ENCODE measurements at places on chromosomes 13 and 19.

DNA sequence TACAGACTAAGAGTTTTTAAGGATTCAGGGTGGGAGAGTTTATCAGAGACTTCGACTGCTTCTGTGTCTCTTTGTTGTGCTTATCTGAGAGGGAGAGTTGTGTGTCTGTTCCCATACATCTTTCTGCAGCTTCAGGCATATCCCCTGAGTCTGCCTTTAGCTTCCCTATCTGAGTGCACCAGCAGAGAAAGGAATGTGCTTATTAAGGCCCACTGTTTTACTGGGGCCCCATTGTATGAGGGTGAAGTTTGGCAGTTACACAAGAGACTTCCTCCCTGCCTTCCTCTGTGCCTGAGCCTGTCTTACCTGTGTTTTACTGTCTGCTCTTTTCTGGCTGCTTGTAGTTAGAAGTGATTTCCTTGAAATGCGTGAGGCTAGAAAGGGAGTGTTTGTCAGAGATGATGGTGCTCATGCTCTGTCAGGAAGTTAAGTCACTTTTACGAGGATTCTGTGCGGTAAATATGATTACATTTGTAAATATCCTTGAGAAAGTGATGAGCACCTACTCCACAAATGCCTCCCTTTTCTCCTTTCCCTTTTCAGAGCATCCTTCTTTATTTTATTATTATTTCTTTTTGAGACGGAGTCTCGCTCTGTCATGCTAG, 1228.9 kb upstream of the MIR17HG start:
- DNase-seq = no peak

DNA sequence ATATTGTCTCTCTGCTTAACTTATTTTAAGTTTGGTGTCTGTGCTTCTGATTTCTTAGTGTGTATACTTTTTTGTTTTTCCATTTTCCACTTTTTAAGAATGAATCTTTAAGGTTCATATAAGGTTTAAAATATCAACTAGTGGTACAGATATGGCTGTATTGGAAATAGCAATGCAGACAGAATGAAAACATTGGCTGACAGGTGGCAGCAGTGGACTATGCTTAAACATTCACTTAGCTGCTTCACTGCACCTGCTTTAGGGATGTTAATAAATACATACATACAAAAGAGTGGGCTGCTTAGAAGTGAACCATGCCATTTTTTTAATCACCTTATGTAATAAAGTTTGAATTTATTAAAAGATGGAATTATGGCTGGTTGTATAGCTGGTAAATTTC, 27.3 kb downstream of the TM9SF2 start:
- DNase-seq = no peak

GRCh38 chr13:66305961-66306617, 924.0 kb downstream of the PCDH9 start:
- no peak for DNase-seq

DNA sequence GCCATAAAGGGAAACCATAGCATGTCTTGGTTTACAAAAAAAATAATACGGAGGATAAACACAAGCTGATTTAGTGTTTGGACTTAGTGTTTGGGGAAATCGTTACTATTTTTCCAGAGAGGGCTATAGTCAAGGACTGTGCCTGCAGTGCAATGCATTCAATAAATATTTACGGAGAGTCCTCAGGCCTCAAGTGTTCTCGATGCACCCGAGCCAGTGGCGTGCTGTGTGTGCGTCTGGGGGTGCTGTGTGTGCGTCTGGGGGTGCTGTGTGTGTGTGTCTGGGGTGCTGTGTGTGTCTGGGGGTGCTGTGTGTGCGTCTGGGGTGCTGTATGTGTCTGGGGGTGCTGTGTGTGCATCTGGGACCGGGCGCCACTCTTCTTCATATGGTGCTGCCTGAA, 71.7 kb upstream of the GTF3A start:
- DNase-seq = no peak

- no peak for DNase-seq
Measured at GRCh38 chr13:110572778-110573118, 11.2 kb upstream of the RAB20 start.

DNA sequence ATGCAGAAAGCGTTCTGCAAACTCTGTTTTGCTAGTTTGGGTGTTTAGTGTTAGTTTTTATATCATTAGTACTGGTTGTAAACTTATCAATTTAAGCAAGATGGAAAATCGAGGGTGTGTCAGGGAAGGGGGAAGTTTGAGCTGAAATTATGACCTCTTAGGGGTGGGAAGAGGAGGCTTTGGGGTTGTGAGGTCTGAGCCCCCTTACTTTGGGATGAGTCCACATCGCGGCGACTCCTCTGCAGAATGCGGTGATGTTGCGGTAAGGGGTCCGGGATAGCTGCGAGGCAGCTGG, 743 bp upstream of the NDUFS7 start:
- no peak for DNase-seq

- no peak for DNase-seq
Measured at GRCh38 chr19:11581740-11582139, 4.3 kb upstream of the ACP5 start.

DNA sequence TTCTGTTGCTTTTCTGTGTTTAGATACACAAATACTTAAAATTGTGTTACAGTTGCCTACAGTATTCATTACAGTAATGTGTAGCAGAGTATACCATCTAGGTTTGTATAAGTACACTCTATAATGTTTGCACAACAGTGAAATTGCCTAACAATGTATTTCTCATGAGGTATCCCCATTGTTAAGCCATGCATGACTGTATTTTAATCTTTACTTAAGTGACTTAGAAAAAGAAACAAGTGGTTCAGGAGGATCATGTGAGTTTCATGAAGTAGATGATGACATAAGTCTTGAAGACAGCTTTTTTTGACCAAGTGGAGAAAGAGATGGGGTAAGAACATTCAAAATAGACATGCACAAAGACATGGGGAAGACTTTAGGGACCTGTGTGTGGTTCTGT, 8.4 kb upstream of the KCTD4 start:
- no peak for DNase-seq

GRCh38 chr19:7870571-7871436, 3.4 kb downstream of the PRR36 start:
- no peak for DNase-seq

DNA sequence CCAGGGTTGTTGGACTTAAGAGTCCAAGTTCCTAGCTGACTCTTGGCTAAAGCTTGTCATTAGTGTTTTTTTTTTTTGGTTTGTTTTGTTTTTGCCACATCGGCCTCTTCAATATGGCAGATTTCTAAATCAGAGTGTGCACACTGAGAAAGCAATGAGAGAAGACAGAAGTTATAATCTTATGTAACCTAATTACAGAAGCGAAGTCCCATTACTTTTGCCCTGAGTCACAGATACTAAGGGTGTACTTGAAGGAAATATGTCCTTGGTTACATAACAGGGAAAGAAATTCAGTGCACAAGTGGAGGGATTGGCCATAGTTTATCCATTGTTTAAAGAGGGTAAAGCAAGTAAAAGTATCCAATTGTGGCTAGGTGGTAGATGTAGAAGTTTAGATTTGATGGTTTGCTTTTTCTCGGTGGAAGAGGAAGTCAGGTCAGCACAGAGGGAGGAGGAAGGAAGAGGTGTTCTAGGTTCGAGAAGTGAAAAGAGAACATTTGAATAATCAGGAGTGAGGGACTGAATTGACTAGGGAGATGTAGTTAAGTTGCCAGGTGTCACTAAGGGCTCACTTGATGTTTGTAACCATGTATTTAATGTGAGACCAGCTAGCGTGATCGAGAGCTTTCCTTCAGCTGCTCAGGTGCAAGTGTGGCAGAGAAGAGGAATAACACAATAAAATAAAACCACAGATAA, 12.2 kb downstream of the GTF2F2 start:
- no peak for DNase-seq

DNA sequence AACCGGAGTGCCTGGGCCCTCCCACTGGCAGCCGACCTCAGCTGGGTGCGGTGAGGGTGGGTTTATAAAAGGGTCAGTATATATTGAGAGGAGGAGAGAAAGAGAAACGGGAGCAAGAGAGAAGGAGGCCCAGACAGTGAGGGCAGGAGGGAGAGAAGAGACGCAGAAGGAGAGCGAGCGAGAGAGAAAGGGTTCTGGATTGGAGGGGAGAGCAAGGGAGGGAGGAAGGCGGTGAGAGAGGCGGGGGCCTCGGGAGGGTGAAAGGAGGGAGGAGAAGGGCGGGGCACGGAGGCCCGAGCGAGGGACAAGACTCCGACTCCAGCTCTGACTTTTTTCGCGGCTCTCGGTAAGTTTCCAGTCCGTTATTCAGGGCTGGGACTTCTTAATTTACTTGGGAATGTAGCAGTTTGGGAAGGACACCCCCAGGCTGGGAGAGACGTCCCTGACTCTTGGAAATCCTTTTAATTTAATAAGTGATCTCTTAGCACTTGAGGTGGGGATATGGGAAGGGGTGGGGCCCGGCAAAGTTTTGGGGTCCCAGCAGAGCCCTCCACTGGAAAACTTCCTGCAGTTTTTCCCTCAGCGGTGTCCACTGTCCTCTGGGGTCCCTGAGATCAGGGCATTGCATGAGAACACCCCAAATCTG, at the start of gene EMP3:
Gene EMP3 (plus strand): TSS at position 288 of the 646 bp plus-strand sequence. CDS start 1,293 bp downstream, outside the sequence.
- no peak for DNase-seq

DNA sequence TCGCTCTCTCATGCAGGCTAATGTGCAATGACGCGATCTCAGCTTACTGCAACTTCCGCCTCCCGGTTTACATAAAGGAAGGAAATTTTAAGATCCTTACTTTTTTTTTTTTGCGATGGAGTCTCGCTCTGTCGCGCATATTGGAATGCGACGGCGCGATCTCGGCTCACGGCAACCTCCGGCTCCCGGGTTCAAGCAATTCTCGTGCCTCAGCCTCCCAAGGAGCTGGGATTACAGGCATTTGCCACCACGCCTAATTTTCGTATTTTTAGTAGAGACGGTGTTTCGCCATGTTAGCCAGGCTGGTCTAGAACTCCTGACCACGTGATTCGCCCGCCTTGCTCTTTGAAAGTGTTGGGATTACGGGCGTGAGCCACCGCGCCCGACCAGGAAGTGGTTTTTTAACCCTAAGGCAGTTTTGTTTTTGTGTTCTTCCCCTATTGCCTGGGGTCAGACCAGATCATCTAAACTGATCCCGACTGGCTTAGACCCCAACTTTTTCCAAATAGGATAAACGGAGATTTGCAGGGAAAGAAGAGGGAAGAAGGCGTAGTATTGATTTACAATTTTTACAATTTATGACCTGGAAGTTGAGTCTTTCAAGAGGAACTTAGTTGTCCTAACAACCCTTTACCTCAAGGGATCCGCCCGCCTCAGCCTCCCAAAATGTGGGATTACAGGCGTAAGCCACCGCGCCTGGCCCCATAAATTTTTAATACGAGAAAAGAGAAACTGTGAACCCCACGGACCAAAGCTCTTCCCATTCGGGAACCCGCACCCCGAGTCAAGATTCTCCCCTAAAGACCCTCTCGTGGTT, 142.0 kb downstream of the ZNF737 start:
- DNase-seq = no peak

DNA sequence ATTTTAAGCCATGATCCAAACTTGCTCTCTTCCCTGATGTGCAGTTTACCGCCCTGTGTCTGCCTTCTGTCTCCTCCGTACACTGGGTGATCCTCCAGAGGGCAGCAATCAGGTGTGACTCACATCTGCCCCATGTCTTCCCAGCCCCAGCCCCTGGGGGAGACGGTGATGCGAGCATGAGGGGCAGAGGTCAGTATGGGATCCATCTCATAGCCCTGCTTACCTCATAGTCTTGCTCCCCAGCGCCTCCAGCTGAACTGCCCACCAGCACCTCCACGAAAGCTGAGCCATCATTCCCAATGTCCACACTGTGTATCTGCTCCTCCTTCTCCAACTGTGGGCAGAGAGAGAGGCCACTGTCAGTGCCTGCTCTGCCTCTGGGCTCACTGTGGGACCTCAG, 14.6 kb downstream of the XRCC1 start:
- DNase-seq = no peak

- no peak for DNase-seq
Measured at GRCh38 chr19:56105090-56105701, 15.9 kb downstream of the ZNF787 start.

DNA sequence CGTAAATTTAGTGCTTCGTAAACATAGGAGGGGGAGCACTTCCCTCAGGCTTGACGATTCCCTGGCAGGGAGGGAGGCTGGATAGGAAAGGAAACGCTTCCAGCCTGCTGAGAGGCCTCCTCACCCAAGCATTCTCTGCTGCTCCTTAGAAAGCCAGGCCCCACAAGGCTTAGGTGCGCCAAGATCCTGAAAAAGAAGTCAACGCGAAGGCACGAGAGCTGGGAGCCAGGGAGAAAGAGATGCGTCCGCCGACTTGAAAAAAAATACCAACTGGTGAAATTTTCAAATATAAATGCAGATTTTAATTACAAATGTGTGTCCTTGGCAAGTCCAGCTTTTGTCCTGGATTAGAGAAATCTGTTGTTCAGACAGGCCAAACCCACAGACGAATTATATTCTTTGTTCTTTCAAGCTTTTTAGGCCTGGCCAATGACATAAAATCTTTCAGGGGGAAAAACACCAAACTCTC, 64.0 kb downstream of the ALOX5AP start:
- DNase-seq = no peak

GRCh38 chr13:50282016-50282415, 266.8 kb downstream of the KCNRG start:
- DNase-seq = no peak

GRCh38 chr13:74336546-74336945, 202.3 kb upstream of the KLF12 start:
- no peak for DNase-seq

GRCh38 chr19:29321116-29321515, 108.2 kb upstream of the UQCRFS1 start:
- no peak for DNase-seq

GRCh38 chr13:74715718-74716117, 581.5 kb upstream of the KLF12 start:
- DNase-seq = no peak

DNA sequence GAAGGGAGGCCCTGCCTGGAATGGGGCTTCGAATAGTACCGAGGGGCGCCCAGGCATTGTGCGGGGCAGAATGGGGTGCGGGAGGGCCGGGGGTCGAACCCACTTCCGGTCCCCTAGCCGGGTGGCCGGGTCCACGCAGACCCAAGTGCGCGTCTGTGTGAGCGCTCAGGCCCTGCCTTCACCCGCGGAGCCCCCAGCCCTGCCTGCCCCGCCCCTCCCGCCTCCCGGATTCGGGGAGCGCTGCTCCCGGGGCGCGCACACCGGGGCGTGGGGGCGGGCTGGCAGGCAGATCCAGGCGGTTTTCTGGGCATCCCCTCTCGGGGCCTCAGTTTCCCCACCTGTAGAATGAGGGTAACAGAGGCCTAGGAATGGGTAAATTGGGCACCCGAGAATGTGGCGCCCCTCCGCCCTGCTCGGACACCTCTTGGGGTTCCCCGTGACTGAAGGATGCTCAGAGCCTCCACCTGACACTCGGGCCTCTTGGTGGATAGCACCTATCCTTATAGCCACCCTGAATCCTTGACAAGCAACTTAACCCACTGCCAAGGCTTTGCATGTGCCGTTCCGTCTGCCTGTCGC, 682 bp downstream of the PIK3R2 start:
- DNase-seq = no peak

Data from cortex of kidney (tissue), 1 donor.